Urinary bladder (tissue), 4 donors: ENCODE measurements at places on chromosomes 7 and 10. TPM values are rescaled to one million over a fixed set of nuclear protein-coding genes. Genes with fewer than 3 reads are reported as not detected.

DNA sequence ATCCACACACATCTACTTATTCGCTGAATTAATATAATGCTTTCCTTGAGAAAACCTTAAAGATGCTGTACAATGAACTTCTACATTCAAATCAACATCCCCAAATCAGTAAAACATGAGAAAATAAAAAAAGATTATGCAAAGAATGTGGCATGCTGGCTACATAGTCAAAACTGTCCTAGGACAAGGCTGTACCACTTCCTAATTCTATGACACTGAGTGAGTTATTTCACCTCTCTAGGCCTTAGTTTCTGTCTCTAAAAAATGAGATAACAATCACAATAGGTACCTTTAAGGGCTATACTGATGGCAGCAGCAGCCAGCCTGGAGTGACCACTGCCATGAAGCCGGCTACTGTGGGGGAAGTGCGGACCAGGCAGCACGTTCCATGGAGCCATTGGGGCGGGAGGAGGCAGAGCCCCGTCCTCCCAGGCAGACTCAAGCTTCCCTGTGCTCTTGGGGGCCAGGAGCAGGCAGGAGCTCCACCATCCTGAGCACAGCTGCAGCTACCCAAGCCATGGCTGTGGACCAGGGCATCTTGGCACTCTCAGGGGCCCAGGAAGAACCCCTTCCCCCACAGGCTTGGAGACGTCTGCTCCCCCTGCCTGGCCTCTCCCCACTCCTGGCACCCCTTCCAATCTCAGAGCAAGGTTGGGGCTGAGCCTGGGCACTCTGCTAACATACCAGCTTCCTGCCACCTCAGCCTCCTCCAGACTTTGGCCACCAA, 110.2 kb downstream of the ELAPOR2 start:
- no peak for DNase-seq

GRCh38 chr7:140023728-140024127, 39.0 kb downstream of the PARP12 start:
- DNase-seq = no peak

Gene OPTN
- total RNA-seq = 38.5 TPM

GRCh38 chr10:53886325-53887300, 914.4 kb downstream of the PCDH15 start:
- no peak for DNase-seq

GRCh38 chr10:127921753-127922145, 14.8 kb downstream of the PTPRE start:
- DNase-seq = no peak

- DNase-seq = no peak
Measured at GRCh38 chr10:59698326-59698725, 11.3 kb downstream of the SLC16A9 start.

DNA sequence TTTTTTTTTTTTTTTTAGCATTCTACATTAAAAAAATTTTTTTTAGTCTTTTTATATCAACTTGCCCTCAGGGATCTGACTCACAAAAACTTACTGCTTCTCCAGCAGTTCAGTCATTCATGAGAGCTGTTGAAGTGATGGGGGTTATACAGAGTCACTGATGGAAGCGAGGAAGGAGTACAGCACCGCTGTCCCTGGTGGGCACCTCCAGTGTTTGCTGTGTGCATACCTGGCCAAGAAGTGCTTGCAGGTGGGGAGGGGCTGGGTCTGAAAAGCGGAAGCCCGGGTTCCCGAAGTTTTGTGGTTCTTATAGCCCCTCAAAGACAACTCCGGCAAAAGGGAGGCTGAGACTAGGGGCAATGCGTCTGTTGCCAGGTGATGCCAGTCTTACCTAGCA, 46.2 kb downstream of the MINDY4 start:
- no peak for DNase-seq

- no peak for DNase-seq
Measured at GRCh38 chr7:22765609-22766008, 38.6 kb downstream of the IL6 start.

- DNase-seq = no peak
Measured at GRCh38 chr7:122758501-122758900, 55.8 kb upstream of the RNF148 start.

DNA sequence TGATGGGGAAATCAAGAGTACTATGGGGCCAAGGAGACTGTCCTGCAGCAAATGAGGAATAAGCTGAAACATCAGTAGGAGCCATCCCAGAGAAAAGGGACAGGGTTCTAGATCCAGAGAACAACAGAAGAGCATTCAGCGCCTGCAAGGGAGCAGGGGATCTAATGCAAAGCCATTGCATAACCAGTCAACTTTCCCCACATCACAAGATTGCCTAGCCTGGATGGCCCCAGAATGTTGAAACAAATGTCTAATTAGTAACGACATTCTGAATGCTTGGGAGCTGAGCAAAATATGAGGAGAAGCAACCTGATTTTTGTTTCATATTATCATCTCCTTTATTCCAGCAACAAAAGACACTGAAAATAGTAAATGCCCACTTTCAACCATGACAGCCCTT, 2.7 kb upstream of the MPP7 start:
- no peak for DNase-seq

DNA sequence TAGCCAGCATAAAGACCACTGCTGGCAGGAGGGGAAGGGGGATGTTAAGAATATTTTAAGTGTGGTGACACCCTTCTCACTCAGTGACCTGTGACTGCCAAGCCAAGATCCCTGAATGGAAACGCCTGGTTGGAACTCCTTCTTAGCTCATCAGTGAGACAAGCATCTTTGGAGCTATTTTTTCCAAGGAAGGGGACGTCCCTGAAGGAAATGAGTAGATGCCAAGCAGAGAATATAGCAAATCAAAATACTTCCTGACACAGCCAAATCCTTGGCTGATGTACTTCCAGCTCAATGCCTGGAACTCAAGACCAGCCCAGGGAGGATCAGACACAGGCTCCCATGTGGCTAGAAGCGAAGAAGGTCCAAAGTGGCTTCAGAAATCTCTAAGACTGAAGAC, 82.2 kb downstream of the SORBS1 start:
- DNase-seq = no peak
